ENCODE measurements at places on chromosomes 2 and 18.

DNA sequence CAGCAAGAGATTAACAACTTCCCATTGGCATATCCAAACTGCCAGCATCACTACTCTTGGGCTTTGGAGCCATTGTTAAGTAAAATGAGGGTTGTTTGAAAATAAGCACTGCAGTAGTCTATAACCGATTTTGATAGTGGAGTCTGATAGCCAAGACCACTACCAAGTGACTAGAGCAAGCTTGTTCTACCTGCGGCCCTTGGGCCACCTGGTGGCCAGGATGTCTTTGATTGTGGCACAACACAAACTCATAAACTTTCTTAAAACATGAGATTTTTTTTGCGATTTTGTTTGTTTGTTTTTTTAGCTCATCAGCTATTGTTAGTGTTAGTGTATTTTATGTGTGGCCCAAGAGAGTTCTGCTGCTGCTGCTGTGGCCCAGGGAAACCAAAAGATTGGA is 11.0 kb downstream of the UBE2E3 start:
- no peak for DNase-seq

DNA sequence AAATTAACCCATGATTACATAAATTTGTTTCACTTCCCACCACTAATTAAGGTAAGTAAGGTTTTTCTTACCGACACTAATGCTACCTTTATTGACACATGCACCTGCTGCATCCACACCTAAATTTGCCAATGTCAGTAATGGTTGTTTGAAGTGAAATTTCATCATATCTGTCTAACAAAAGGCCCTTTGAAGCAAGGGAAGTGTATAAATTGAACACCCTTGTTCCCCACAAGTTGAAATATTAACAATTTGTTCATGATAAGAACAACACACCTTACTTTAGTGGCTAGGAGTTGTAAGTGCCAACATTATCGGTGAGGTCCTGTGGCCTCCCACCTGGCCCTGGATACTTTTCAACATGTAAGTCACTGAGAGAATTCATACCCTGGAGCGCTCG is 116.3 kb upstream of the CDCA7 start:
- DNase-seq, result no peak

DNA sequence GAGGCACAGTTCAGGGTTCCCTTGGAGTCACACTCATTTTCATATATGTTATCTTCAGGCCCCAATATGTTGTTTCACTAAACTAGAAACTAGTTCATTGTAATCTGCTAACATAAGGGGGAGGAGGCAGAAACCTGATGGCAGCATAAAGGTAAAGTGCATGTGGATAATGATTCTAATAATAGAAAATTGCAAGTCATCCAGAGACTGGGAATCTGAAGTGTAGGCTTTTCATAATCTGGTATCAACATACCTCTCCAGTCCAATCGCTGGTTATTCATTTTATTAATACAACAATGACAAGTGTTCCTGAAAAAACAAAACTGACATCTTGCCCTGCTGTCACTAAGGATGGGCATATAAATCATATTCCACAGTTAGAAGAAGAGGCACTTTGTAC is 326.3 kb upstream of the ZNF804A start:
- no peak for DNase-seq

GRCh38 chr2:85999061-85999831 is 106.4 kb downstream of the POLR1A start:
- DNase-seq, result no peak

GRCh38 chr18:79798999-79799370 is 1.2 kb downstream of the KCNG2 start:
- no peak for DNase-seq

GRCh38 chr2:72367530-72368225 is 220.0 kb upstream of the CYP26B1 start:
- no peak for DNase-seq

DNA sequence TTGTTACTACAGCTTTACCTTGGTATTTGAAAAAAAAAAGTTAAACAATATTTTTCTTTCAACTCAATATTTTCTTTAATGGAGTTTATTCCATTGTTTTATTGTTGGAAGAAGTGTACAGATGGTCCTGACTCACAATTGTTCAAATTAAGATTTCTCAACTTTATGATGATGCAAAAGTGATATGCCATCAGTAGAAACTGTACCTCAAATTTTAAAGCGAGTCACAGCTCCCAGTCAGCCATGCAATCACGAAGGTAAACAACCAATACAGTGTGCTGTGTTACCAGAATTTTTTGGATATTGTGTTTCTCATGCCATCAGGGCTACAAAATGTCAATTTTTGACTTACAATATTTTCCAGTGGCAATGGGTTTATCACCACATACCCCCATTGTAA is 54.0 kb upstream of the COL5A2 start:
- DNase-seq, result no peak

- no peak for DNase-seq
These were observed 73.4 kb downstream of the VWC2L start for GRCh38 chr2:214484239-214484638.

- DNase-seq, result no peak
These were observed 138.6 kb downstream of the KLHL29 start for GRCh38 chr2:23523373-23524260.

- no peak for DNase-seq
These were observed 56.4 kb downstream of the SNORC start for GRCh38 chr2:232926431-232926939.

- DNase-seq, result no peak
These were observed 402.8 kb upstream of the SYT4 start for GRCh38 chr18:43680096-43680495.

- DNase-seq, result peak; percentile 20
These were observed 83.9 kb downstream of the ARHGEF4 start for GRCh38 chr2:130920415-130921163.

DNA sequence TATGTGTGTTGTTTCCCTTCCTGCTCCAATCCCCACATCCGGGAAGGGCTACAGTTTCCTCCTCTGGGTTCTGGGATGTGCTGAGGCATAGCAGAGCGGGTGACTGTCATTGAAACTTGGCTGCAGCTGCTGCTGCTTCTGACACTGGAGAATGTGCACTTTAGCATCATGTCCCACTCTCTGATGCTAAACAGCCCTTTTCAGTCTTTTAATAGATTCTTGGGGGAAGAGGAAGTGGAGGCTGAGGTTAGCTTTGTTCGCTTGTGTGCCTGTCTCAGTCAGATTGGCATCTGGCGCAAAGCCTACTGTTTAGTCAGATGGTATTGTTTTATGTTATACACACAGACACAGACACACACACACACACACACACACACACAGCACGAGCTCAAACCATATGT is 136.5 kb upstream of the RND3 start:
- no peak for DNase-seq

- DNase-seq, result no peak
These were observed 533.6 kb upstream of the FSHR start for GRCh38 chr2:49687918-49688317.

- DNase-seq, result no peak
These were observed 31.4 kb upstream of the IL1B start for GRCh38 chr2:112867701-112868631.

DNA sequence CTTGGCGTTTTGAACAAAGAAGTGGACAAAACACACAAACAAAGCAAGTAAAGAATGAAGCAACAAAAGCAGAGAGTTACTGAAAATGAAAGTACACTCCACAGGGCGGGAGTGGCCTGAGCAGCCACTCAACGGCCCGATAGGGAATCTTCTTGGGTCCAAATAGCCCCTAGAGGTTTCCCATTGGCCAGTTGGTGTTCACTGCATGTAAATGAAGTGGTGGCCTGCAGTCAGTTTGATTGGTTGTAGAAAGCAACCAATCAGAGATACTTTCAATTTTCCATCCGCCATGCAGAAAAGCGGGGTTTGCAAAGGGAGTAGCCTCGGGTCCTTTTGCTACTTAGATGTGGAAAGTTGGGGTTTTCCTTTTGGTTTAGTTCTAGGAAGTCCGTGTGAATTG is 31.6 kb downstream of the CYBRD1 start:
- DNase-seq, result no peak

- DNase-seq, result no peak
These were observed 126.3 kb upstream of the TACR1 start for GRCh38 chr2:75325594-75325993.

- DNase-seq, result no peak
These were observed 15.5 kb upstream of the METTL21A start for GRCh38 chr2:207640661-207641060.

DNA sequence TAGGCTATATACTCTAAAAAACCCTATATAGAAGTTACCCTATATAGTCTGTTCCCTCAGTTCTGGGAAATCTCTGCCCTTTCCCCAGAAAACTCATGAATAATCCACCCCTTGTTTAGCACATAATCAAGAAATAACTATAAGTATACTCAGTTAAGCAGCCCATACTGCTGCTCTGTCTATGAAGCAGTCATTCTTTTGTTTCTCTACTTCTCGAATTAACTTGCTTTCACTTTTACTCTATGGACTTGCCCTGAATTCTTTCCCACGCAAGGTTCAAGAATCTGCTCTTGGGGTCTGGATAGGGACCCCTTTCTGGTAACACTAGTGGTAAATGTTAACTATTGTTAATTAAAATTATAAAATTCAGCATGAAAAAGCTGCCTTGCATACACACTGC is 17.4 kb upstream of the AP1S3 start:
- DNase-seq, result no peak

DNA sequence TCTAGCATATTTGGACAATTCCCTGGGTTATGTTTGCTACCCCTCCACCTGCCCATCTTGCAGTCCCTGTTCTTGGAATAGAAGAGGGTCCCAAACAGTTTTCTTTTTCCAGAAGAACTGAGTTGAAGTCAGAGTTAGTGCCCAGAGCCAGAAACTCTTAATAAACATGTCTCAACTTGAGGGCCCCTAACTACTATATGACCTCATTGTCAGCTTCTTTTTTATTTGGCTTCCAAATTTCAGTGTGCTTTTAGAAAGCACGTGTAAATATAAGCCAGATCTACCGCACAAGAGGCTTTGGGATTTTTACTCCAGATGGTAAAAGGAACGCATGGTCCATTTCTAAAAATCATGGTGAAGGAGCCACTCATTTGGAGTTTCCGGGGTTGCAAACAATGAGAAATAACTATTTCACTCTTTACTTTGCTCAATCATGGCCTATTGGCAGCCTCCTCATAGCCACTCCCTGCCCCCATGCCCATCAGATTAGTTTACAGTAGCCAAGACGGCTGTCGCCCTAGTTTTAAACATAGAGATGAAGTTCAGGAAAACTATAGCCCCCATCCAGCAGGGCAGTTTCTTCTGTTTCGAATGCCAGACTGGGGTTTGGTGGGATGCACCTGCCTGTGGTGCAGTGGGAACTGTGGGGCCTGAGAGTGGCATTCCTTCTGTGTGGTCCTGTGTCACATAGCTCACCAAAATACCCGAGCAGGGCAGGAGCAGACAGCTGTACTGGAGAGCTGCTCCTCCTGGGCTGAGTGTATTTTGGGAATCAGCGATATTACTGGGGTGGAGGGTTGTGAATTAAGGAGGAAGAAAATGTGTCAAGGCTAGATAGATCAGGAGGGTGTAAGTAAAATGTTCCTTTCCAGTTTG is 1.7 kb downstream of the MAPRE3 start:
- no peak for DNase-seq

DNA sequence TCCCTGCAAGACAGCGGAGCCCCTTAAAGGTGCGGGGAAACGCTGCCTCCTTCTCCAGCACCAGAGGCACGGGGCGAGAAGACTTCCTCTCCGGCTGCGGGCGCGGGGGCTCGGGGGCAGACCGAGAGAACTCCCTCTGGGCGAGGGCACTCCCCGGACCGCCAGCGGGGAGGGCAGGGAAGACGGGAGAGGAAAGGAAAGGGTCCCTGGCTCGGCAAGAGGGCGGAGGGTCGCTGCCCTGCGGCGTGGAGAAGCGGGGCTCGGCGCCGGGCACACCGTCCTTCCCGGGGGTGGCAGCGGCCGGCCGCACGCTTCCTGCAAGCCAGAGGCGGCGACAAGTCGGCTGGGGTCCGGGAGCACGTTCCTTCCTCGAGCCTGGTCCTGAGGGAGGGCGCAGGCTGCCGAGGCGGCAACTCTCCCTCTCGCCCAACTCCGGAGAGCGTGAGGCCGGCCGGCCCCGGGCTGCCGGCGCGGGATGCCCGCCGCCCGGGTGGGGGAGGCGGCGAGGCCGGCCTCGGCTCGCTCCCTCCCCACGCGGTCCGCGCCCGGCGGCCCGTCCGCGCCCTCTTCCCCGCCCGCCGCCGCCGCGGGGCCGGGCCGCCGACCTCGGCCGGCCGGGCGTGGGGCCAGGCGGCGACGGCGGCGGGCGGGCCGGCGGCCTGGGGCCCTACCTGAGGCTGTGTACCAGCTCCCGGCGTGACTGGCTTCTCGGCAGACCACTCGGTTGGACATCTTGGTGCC is 1.1 kb downstream of the MEMO1 start:
- no peak for DNase-seq

GRCh38 chr18:61973273-61974115 is 80.7 kb upstream of the RNF152 start:
- no peak for DNase-seq

GRCh38 chr2:223751012-223751411 is 86.4 kb downstream of the AP1S3 start:
- DNase-seq, result no peak

DNA sequence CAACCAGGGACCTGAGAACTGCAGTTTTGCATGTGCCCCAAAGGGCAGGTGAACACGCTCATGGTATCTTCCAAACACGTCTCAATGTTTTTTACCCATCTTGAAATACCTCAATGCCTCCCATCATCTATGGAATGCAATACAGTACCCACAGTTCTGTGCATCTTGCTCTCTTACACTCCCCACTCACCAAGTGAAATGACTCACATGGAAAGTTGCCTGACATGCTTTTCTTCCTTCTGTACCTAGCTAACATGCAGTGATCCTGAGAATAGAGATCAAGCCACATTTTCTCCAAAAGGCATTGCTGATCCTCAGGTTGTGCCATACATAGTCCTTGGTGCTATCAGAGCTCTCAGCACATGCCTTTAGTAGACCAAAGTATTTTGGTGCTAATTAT is 373.9 kb downstream of the GPD2 start:
- DNase-seq, result no peak

- DNase-seq, result no peak
These were observed 11.4 kb downstream of the CHMP1B start for GRCh38 chr18:11862468-11863137.

GRCh38 chr2:28407976-28408690 is 15.5 kb downstream of the FOSL2 start:
- no peak for DNase-seq

GRCh38 chr2:27720004-27720551 is 51.4 kb upstream of the MRPL33 start:
- no peak for DNase-seq

- no peak for DNase-seq
These were observed 107.1 kb downstream of the TWIST2 start for GRCh38 chr2:238954841-238955591.

GRCh38 chr2:45789961-45790723 is 138.7 kb downstream of the PRKCE start:
- DNase-seq, result no peak

- no peak for DNase-seq
These were observed 14.0 kb downstream of the FHL2 start for GRCh38 chr2:105384861-105385260.
